DND-41 (cell line): ENCODE measurements at places on chromosomes 5 and 9.

GRCh38 chr5:89277816-89278215, 394.8 kb upstream of the MEF2C start:
- H3K27ac ChIP-seq: no peak overlapping the region
- DNase-seq: no peak
- no peaks in the 10 kb centered on the region for H3K27me3 ChIP-seq
- no peaks in the 10 kb centered on the region for H3K4me1 ChIP-seq
- no peak overlapping the region for H3K4me3 ChIP-seq
- H3K36me3 ChIP-seq: no peaks in the 10 kb centered on the region

DNA sequence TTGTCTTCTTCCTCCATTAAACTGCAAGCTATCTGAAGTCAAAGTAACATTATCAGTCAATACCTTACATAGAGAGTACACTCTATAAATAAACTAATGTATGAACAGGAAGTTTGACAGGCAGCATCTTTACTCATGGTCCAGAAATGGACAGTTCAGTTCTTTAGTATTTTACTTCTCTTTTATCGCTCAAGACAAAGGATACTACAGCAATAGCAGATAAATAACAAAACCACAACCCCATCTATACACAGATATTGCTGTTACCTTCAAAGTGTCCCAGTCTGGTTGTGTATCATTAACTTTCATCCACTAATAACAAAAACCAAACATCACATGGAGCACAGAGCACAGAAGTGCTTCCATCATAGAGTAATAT, 46.4 kb downstream of the SEMA5A start:
- H3K27ac ChIP-seq: no peak overlapping the region
- no peak for DNase-seq
- no peaks in the 10 kb centered on the region for H3K4me1 ChIP-seq
- no peaks in the 10 kb centered on the region for H3K36me3 ChIP-seq

- H3K27ac ChIP-seq: no peak overlapping the region
- H3K4me1 ChIP-seq: no peaks in the 10 kb centered on the region
- no peaks in the 10 kb centered on the region for H3K36me3 ChIP-seq
- H3K27me3 ChIP-seq: no peaks in the 10 kb centered on the region
Observed at GRCh38 chr5:154309371-154309745, 118.8 kb downstream of the GALNT10 start.

GRCh38 chr9:129878291-129878690, 43.0 kb downstream of the USP20 start:
- no peak overlapping the region for H3K4me3 ChIP-seq
- peaks cover 50% of the 10 kb centered on the region for H3K36me3 ChIP-seq
- DNase-seq: no peak
- peaks cover 21% of the 10 kb centered on the region for H3K4me1 ChIP-seq
- H3K27me3 ChIP-seq: no peaks in the 10 kb centered on the region

- peaks cover 43% of the 10 kb centered on the region for H3K4me1 ChIP-seq
- peaks cover 37% of the 10 kb centered on the region for H3K36me3 ChIP-seq
- H3K27ac ChIP-seq: no peak overlapping the region
- no peaks in the 10 kb centered on the region for H3K27me3 ChIP-seq
Observed at GRCh38 chr5:134001938-134002731, 2.6 kb downstream of the VDAC1 start.

DNA sequence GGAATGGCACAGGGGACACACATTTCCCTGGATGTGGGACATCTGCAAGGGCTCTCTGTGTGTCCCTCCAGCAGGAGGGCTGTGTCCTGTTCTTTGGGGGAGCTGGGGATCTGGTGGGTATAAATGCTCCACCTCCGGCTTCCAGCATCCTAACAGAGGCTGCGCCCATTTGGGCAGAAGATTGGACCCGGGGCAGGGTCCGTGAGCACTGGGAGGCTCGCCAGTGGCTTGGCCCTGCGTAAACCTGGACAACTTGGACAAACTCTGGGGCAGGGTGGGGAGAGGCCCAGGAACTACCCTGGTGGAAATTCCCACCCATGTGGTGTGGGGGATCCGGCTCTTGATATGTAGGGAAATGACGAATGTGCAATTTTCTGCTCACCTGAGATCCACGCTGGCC, 80.9 kb downstream of the GADD45G start:
- H3K27me3 ChIP-seq: no peaks in the 10 kb centered on the region
- no peak overlapping the region for H3K27ac ChIP-seq
- no peak for DNase-seq

DNA sequence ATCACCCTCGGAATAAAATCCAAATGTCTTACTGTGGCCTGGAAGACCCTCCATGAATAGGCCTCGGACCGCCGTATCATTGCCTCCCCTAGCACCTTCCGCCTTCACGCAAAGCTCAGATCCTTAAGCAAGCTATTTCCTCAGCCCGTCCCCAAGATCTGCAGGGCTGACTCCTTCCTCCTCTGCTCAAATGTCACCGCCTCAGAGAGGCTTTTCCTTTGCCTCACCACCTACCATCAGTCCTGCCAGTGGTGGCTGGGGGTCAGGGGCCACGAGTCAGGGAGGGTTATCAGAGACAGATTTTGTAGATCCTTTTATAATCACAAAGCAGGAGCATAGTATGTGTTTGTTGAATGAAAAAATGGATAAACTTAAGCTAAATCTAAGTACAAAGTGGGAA, 74.4 kb upstream of the KIF2A start:
- no peak overlapping the region for H3K4me3 ChIP-seq
- H3K36me3 ChIP-seq: no peaks in the 10 kb centered on the region
- H3K4me1 ChIP-seq: no peaks in the 10 kb centered on the region
- no peak for DNase-seq

- H3K27ac ChIP-seq: no peak overlapping the region
- no peaks in the 10 kb centered on the region for H3K36me3 ChIP-seq
- H3K27me3 ChIP-seq: no peaks in the 10 kb centered on the region
- DNase-seq: no peak
Observed at GRCh38 chr9:83714329-83714728, 6.6 kb upstream of the UBQLN1 start.

DNA sequence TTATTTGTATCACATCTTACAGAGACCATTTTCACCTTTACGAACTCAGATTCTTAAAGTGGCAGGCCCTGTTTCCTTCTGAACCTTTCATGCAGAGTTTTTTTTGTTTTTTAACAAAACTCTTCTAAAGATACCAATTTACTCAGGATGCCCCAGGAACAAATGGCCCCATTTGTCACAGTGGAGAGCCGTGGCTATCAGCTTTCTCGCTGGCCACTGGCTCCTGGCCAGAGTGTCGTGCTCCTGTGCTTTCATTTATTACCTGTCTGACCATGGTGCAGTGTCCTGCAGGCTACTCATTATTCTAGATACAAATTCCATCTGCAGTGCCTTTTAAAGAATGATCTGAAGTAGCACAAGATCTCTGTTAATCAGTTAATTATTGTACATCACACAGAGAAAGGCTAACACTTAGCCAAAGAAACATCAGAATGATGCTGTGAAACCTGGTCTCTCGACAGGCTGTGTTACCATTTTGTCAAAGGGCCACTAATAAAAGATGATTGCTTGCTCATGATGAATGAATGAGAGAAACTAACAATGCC, 27.8 kb downstream of the ADRA1B start:
- H3K27ac ChIP-seq: no peak overlapping the region
- no peaks in the 10 kb centered on the region for H3K36me3 ChIP-seq
- no peak overlapping the region for H3K4me3 ChIP-seq
- peaks cover 5% of the 10 kb centered on the region for H3K27me3 ChIP-seq
- DNase-seq: no peak
- no peaks in the 10 kb centered on the region for H3K4me1 ChIP-seq

- H3K4me3 ChIP-seq: no peak overlapping the region
- no peak overlapping the region for H3K27ac ChIP-seq
- no peaks in the 10 kb centered on the region for H3K4me1 ChIP-seq
- H3K36me3 ChIP-seq: no peaks in the 10 kb centered on the region
- peaks cover 7% of the 10 kb centered on the region for H3K27me3 ChIP-seq
- DNase-seq: no peak
Observed at GRCh38 chr5:115429345-115429940, 115.1 kb downstream of the FEM1C start.

GRCh38 chr9:127977009-127977883, 3.5 kb downstream of the EEIG1 start:
- no peaks in the 10 kb centered on the region for H3K27me3 ChIP-seq
- H3K4me3 ChIP-seq: peak overlapping the region; percentile 37
- no peak overlapping the region for H3K27ac ChIP-seq
- H3K36me3 ChIP-seq: no peaks in the 10 kb centered on the region
- peaks cover 50% of the 10 kb centered on the region for H3K4me1 ChIP-seq

DNA sequence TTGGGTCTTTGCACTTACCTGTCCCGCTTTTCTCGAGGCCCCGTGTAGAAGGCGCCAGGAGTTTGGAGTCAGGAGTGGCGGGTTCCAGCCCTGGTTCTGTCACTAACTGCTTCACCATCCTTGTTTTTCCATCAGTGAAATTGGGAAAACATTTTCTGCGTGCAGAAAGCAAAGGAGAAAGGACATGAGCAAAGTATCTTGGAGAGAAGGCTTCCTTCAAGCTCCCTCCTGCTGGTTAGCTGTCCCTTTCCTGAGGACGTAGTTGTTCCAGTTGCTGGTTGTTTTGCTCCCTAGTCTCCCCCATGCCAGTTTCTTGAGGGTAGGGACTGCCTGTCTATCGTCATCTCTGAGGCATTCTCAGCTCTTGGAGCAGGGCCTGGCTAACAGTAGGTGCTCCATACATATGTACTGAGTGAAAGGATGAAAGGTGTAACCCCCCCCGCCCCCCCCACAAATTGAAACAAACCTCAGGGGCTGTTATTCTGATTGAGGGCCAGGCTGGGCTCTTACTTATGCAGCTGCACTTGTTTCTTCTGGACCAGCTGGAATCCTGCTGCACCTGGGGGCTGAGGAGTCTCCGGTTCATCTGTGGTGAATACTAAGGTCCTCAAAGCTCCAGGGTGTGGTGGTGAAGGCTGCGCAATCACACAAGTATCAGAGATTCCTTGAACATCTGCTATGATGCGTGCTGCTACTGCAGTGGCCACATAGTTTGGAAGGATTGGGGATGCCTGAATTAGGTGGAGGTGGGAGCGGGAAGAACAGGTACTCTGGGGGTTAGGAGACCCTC, 1.0 kb downstream of the SMIM3 start:
- no peaks in the 10 kb centered on the region for H3K27me3 ChIP-seq
- peak; percentile 61 for DNase-seq
- peaks cover 68% of the 10 kb centered on the region for H3K4me1 ChIP-seq
- peak overlapping the region; percentile 61 for H3K4me3 ChIP-seq
- peak overlapping the region; percentile 91 for H3K27ac ChIP-seq
- H3K36me3 ChIP-seq: peaks cover 10% of the 10 kb centered on the region; the same call in 1 of the 2 replicates

DNA sequence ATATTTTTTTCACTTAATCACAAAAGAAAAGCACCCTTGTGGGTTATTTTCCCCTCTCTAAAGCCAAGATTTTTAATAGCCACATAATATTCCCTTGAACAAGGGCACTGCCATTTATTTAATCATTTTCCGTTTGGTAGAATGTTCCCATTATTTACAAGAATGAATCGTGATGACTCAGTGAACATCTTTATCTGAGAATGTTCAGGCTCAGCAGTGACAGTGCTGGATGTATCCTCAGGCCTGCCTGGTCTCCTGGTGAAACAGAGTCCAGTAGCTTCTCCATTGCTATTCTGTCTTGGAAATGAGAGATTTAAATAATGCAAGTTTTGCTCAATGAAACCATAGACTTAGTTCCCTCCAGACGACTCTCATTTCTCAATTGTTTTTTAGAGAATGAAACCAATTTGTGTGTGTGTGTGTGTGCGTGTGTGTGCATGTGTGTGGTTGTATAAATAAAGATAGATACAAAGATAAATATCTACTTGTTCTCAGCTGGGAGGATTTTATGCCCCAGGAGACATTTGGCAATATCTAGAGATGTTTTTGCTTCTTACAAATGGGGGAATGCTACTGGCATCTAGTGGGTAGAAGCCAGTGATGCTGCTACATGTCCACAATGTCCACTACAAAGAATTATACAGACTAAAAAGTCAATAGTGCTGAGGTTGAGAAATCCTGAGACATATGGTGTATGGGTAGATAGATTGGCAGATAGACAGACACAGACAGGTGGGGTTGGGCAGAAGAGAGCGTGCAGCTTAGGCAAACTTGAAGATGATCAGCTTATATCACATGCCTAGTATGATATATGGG, 55.0 kb downstream of the PAPPA start:
- H3K4me3 ChIP-seq: no peak overlapping the region
- no peaks in the 10 kb centered on the region for H3K36me3 ChIP-seq
- H3K27ac ChIP-seq: no peak overlapping the region
- H3K27me3 ChIP-seq: no peaks in the 10 kb centered on the region

- no peak overlapping the region for H3K4me3 ChIP-seq
- H3K27ac ChIP-seq: no peak overlapping the region
- no peaks in the 10 kb centered on the region for H3K36me3 ChIP-seq
- H3K27me3 ChIP-seq: no peaks in the 10 kb centered on the region
- H3K4me1 ChIP-seq: peaks cover 6% of the 10 kb centered on the region
Observed at GRCh38 chr5:40166802-40167201, 512.9 kb upstream of the PTGER4 start.

DNA sequence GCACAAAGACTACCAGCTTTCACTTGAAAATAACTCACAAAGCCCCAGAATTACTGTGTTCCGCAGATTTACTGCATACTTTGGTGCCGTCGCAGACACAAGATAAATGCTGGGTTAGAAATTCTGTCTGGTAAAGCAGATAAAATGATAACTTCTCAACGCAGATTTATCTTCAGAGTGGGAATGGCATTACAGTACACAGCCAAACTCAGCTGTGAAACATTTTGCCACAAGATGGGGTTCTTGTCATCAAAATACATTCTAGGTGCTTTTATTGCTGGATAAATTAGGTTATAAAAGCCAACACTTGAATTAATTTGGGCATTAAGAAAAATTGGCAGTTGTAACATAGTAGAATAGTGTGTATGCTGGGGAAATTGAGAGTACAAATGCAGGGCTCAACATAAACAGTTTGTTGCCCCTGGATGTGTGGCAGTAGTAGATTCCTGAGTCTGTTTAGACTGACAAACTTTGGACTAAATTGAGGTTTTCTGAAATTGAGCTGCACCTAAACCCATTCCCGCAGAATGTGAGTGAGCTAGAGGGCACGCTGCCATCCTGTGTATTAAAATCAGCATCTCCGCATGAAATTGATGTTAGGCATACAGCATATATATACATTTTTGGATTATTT, 61.1 kb downstream of the LMNB1 start:
- DNase-seq: no peak
- no peak overlapping the region for H3K27ac ChIP-seq
- no peaks in the 10 kb centered on the region for H3K27me3 ChIP-seq
- no peaks in the 10 kb centered on the region for H3K4me1 ChIP-seq
- H3K36me3 ChIP-seq: peaks cover 62% of the 10 kb centered on the region

DNA sequence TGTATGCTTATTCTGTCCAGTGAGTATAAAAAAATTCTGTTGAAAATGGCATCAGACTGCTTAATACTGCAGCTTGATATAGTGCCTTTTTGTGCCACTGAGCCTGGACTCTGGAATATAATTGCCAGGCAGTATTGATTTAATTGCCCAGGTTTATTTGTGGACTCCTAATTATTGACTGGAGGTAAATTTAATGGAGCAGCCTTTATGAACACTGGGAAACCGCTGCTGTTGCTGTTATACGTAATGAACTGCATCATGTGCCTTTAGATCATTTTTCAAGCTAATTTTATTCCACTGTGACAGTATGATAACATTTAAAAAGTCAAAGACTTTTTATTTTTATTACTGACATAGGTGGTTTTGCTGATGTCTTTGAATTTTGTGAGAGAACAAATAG, 90.2 kb upstream of the SH3GL2 start:
- no peak for DNase-seq
- no peaks in the 10 kb centered on the region for H3K27me3 ChIP-seq
- H3K36me3 ChIP-seq: peaks cover 6% of the 10 kb centered on the region
- no peaks in the 10 kb centered on the region for H3K4me1 ChIP-seq
- H3K4me3 ChIP-seq: no peak overlapping the region

GRCh38 chr5:175478384-175479124, at the start of gene SFXN1:
SFXN1 (plus strand) TSS chr5:175478560; CDS start chr5:175492104, 13,544 bp downstream.
- H3K36me3 ChIP-seq: peaks cover 32% of the 10 kb centered on the region
- peak; percentile 86 for DNase-seq
- peak within 1 kb of the TSS; percentile 40 for H3K4me3 ChIP-seq
- peaks cover 27% of the 10 kb centered on the region for H3K27me3 ChIP-seq
- peak within 1 kb of the TSS; percentile 69 for H3K27ac ChIP-seq
- peaks cover 31% of the 10 kb centered on the region for H3K4me1 ChIP-seq
